Activated naive CD8-positive, alpha-beta T cell treated with anti-CD3 and anti-CD28 coated beads, Interleukin-2, amount 10 ng/mL, durations not matched to agents 7 days and 5 days (primary cell): ENCODE measurements at places on chromosomes 3 and 15. TPM values are rescaled to one million over a fixed set of nuclear protein-coding genes. Genes with fewer than 3 reads are reported as not detected.

The WNT7A gene
- total RNA-seq = 1.5 TPM

The AADAC gene
- not detected for total RNA-seq

The CCR1 gene
- 58.6 TPM for total RNA-seq

The SLC9C1 gene
- not detected for total RNA-seq

The MST1 gene
- 11.0 TPM for total RNA-seq

The EXD1 gene
- not detected for total RNA-seq

The CAV3 gene
- total RNA-seq = not detected

The ANKRD34C gene
- total RNA-seq = not detected

The LRRC49 gene
- not detected for total RNA-seq

The LRRN1 gene
- 1.2 TPM for total RNA-seq

DNA sequence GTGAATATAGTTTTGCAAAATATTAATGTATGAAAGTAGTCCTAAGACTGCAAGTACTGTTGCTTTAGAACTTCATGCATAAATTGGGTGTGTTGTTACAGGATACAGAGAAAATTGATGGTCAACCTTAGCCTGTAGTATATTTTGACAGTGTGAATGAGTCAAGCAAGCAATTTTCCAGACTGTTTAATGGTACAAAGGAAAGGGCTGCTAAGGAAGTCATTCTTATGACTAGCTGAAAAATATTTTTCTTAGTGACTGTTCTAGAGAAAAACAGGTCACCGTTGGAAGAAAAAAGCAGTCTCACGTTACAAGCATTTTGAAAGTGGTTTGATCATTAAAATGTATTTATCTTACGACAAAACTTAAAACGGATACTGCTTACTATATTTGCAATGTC, 49.2 kb downstream of the MBNL1 start:
- no peak overlapping the region for H3K27ac ChIP-seq
- peaks cover 30% of the 10 kb centered on the region for H3K36me3 ChIP-seq
- no peaks in the 10 kb centered on the region for H3K27me3 ChIP-seq
- no peak for DNase-seq

GRCh38 chr15:74132681-74133651, 2.6 kb downstream of the ISLR2 start:
- H3K4me1 ChIP-seq = peaks cover 24% of the 10 kb centered on the region
- peak overlapping the region; percentile 19 for H3K4me3 ChIP-seq
- DNase-seq = peak; percentile 57
- peaks cover 1% of the 10 kb centered on the region for H3K36me3 ChIP-seq
- peaks cover 91% of the 10 kb centered on the region for H3K27me3 ChIP-seq

- no peaks in the 10 kb centered on the region for H3K36me3 ChIP-seq
- H3K27me3 ChIP-seq = no peaks in the 10 kb centered on the region
- H3K27ac ChIP-seq = no peak overlapping the region
Measured at GRCh38 chr3:55164876-55165275, 237.0 kb upstream of the LRTM1 start.

DNA sequence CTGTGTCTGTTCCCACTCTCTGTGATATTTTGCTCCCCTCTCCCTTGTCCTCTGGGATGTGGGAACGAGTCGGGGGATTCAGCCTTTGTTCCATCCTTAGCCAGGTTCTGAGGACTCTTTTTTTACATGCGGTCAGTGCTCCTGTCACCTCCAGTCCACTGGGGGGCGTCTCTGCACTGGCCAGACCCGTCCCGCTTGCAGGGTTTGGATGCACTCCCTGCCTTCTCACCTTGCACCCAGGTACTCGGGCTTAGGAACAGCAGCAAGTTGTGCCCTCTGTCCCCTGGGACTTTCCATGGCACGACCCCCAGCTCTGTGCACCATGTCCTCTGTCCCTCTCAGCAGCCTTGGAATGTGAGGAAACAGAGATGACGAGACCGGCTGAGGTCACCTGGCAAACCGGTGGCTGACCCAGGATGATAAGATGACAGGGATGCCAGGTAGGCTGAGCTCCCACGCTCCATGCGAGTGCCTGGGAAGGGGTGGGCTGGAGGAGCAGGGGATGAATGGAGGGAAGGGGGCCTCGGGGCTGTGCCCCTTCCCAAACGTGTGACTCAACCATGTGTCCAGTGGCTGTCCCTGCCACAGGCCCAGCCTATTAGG, 27.3 kb upstream of the FGD5 start:
- peak; percentile 72 for DNase-seq
- peaks cover 11% of the 10 kb centered on the region for H3K27me3 ChIP-seq
- no peak overlapping the region for H3K27ac ChIP-seq

DNA sequence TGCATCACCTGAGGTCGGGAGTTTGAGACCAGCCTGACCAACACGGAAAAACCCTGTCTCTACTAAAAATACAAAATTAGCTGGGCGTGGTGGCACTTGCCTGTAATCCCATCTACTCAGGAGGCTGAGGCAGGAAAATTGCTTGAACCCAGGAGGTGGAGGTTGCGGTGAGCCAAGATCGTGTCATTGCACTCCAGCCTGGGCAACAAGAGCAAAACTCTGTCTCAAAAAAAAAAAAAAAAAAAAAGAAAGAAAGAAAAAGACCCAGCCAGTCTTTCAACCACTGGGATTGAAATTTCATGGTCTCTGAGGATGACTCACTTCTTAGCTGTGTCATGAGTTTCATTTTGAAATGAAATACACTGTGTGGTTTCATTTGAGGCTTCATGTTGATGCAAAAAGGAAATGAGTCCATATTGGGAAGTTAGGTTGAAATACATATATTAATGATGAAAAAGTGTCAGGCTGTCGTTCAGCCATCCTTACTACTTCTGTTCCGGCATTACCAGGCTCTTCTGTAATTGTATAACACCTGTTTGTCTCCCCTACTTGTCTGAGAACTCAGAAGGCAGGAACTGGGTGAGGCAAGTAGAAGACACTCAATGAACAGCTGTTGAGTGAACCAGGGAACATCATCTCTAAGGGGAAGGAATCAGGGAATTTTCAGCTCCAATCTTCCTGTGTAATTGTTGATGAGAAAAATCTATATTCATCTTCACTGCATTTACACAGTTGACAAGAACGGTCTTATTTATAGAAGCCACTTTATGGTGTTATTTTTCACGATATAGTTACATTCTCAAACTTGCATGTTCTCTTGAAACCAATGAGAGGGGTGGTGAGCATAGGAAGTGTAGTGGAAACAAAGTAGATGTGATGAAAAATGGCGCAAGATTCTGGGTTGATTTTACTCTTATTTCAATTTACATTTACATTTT, 87.4 kb downstream of the NFKBIZ start:
- H3K4me1 ChIP-seq = peaks cover 22% of the 10 kb centered on the region
- peak; percentile 39 for DNase-seq
- H3K27me3 ChIP-seq = no peaks in the 10 kb centered on the region
- H3K36me3 ChIP-seq = peaks cover 7% of the 10 kb centered on the region
- peak overlapping the region; percentile 84 for H3K27ac ChIP-seq

DNA sequence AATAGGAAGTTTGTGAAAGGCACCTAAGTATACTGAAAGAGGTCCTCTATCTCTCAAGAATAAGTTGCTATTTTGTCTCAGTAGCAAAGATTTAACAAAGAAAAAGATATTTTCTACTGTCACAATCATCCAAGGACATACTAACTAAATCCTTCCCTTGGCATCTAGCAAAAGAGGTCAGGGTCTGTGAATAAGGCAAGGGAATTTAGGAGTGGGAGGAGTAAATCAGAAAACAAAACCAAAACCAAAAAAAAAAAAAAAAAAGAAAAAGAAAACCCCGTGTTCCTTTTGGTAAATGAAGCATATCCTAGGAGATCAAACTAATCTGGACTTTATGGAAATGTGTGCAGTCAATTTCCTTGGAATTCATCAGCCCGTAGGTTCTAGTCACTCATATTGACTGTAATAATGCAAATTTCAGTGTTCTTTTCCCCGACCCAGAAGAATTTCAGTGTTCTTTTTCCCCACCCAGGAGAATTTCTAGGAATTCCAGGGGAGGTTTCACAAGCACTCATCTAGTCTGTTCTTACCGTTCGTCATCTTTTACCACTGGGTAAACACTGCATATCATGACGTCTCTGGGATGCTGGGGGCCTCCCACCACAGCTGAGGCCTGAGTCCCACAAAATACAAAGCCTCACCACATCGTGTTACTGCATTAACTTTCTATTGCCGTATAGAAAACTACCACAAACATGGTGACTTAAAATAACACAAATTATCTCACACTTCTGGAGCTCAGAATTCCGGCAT, 113.8 kb upstream of the CCDC54 start:
- H3K27ac ChIP-seq = no peak overlapping the region
- no peak for DNase-seq
- H3K4me1 ChIP-seq = peaks cover 3% of the 10 kb centered on the region
- no peaks in the 10 kb centered on the region for H3K36me3 ChIP-seq
- H3K4me3 ChIP-seq = peak overlapping the region; percentile 35

GRCh38 chr15:67080118-67080899, 14.9 kb downstream of the SMAD3 start:
- no peak for DNase-seq
- peaks cover 2% of the 10 kb centered on the region for H3K27me3 ChIP-seq
- no peak overlapping the region for H3K4me3 ChIP-seq
- peaks cover 12% of the 10 kb centered on the region for H3K36me3 ChIP-seq
- peaks cover 57% of the 10 kb centered on the region for H3K4me1 ChIP-seq
- H3K27ac ChIP-seq = no peak overlapping the region

GRCh38 chr3:16048435-16049318, 125.8 kb upstream of the GALNT15 start:
- H3K36me3 ChIP-seq = no peaks in the 10 kb centered on the region
- peaks cover 2% of the 10 kb centered on the region for H3K27me3 ChIP-seq
- H3K27ac ChIP-seq = no peak overlapping the region
- no peak for DNase-seq
- H3K4me3 ChIP-seq = peak overlapping the region; percentile 62
- H3K4me1 ChIP-seq = peaks cover 3% of the 10 kb centered on the region

DNA sequence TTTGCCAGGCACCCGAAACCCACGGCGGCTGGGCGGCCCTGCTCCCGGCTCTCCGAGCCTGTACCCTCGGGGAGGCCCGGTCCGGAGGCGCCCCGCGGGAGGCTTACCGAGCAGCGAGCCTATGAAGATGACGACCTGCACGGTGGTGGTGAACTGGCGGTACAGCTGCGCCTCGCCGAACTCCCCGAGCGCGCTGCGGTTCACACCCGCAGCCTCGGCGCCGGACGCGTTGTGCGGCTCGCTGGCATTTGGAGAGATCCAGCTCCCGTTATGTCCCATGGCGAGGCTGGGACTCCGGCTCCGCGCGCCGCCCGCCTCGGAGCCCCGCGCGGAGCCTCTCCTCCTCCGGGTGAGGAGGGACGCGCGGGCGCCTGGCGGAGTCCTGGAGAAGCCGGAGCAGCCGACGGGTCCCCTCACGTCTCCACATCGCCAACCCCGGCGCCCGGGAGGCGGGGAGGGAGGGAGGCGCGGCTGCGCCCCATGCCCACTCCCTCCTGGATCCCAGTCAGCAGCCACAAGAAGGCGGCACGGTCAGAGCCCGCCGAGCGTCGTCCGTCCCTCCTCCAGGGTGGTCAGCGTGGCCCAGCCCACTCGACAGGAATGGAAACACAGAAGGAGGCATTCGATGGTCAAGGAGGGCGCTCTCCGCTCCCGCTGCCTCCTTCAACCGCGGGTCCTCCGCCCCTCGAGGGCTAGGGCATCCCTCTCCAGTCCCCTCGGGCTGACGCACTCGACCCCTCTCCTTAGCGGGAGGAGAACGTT, at the start of gene GPR176:
TSS of gene GPR176 (minus strand) at position 519 of the 762 bp plus-strand sequence. CDS start at position 279, 240 bp downstream.
- DNase-seq = peak; percentile 63
- H3K4me3 ChIP-seq = peak within 1 kb of the TSS; percentile 84
- peaks cover 50% of the 10 kb centered on the region for H3K27me3 ChIP-seq
- peak within 1 kb of the TSS; percentile 75 for H3K27ac ChIP-seq

DNA sequence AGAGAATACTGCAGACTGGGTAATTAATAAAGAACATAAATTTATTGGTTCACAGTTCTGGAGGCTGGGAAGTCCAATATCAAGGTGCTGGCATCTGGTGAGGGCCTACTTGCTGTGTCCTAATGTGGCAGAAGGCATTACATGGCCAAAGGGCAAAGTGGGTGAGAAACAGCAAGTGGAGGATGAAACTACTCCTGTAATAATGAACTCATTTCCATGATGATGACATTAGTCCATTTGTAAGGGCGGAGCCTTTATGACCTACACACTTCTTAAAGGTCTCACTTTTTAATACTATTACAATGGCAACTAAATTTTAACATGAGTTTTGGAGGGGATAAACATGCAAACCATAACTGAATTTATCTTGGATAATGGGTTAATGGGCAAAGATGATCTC, 139.6 kb upstream of the SGO1 start:
- no peak overlapping the region for H3K27ac ChIP-seq
- no peaks in the 10 kb centered on the region for H3K36me3 ChIP-seq
- H3K4me1 ChIP-seq = no peaks in the 10 kb centered on the region
- DNase-seq = no peak

- peaks cover 50% of the 10 kb centered on the region for H3K36me3 ChIP-seq
- no peak overlapping the region for H3K4me3 ChIP-seq
- H3K4me1 ChIP-seq = peaks cover 7% of the 10 kb centered on the region
- no peaks in the 10 kb centered on the region for H3K27me3 ChIP-seq
- no peak overlapping the region for H3K27ac ChIP-seq
Measured at GRCh38 chr3:71168121-71168721, 415.3 kb downstream of the FOXP1 start.

DNA sequence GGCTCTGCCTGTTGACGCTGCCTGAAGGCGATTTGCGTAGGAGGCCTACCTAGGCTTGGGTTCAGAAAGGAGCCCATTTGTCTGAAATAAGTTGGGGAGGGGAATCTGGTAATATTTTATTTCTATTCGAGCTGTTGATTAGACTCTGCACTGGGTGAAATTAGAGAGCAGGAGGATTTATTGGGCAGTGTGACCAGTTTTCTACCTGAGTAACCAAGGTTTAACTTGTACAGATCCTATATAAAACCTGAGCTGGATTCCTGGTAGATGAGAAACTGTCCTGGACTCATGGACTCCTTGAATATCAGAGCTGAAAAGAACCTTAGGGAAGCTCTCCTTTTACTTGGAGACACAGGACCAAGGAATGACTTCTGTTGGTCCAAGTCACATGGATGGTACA, 19.6 kb upstream of the GPR156 start:
- DNase-seq = no peak
- no peak overlapping the region for H3K4me3 ChIP-seq
- peaks cover 10% of the 10 kb centered on the region for H3K27me3 ChIP-seq
- no peaks in the 10 kb centered on the region for H3K36me3 ChIP-seq

DNA sequence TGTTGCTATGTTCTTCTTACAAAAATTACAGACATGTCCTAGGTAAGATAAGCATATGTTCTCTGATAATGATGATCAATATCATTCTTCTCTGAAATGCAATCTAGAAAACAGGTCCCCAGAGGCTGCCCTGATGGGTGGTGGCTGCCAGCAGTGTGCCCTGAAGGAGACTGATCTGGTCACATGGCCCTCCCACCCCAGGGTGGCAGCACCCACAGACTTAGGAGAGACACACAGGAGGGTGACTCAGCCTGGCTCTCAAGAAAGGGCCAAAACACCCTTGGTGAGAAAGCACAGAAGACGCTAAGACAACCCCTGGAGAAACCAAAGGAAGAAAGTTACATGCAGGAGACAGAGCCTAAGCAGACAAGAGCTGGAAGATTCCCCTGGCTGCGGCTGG, 203.7 kb downstream of the TJP1 start:
- H3K4me1 ChIP-seq = no peaks in the 10 kb centered on the region
- H3K27ac ChIP-seq = no peak overlapping the region
- H3K36me3 ChIP-seq = no peaks in the 10 kb centered on the region
- DNase-seq = no peak
- H3K27me3 ChIP-seq = no peaks in the 10 kb centered on the region
- H3K4me3 ChIP-seq = no peak overlapping the region
